ENCODE measurements at places on chromosomes 12 and 14. TPM values are rescaled to one million over a fixed set of nuclear protein-coding genes. Genes with fewer than 3 reads are reported as not detected.

Gene TMEM121
- 7.2 TPM for total RNA-seq

Gene A2ML1
- not detected for total RNA-seq

Gene LHX5
- not detected for total RNA-seq

Gene TGM1
- total RNA-seq: 7.4 TPM

Gene CLECL1
- 3.1 TPM for total RNA-seq

Gene GPR132
- 27.7 TPM for total RNA-seq

Gene SDSL
- total RNA-seq: 1.5 TPM

Gene PTPRO
- total RNA-seq: 0.46 TPM

Gene C1QL4
- not detected for total RNA-seq

Gene LTBP2
- total RNA-seq: 0.04 TPM

Gene SLC5A8
- total RNA-seq: not detected

Gene SLC17A8
- not detected for total RNA-seq

Gene TAS2R8
- total RNA-seq: not detected

All from activated CD4-positive, alpha-beta T cell treated with anti-CD3 and anti-CD28 coated beads for 36 hours (primary cell).